Activated naive CD4-positive, alpha-beta T cell treated with anti-CD3 and anti-CD28 coated beads for 36 hours (primary cell): ENCODE measurements at places on chromosomes 12 and 14.

GRCh38 chr14:96938946-96939345 is 141.8 kb downstream of the VRK1 start:
- no peak for DNase-seq

DNA sequence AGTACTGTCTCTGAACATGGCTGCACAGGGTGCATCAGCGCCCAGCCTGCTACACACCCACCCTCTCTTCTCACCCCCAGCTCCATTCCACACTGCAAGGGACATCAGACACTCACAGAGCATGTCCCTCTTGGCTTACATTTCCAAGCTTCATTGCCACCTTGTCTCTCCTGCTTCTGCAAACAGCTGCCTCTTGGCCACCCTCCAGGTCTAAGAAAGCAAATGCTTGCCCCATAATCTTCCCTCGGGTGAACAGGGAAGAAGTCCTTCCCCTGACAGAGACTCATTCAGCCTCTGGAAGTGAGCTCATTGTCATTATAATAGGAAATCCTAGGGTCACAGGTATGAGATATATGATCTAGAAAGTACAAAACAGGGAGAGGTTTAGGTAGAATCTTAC is 505.2 kb downstream of the RMST start:
- DNase-seq, result no peak

DNA sequence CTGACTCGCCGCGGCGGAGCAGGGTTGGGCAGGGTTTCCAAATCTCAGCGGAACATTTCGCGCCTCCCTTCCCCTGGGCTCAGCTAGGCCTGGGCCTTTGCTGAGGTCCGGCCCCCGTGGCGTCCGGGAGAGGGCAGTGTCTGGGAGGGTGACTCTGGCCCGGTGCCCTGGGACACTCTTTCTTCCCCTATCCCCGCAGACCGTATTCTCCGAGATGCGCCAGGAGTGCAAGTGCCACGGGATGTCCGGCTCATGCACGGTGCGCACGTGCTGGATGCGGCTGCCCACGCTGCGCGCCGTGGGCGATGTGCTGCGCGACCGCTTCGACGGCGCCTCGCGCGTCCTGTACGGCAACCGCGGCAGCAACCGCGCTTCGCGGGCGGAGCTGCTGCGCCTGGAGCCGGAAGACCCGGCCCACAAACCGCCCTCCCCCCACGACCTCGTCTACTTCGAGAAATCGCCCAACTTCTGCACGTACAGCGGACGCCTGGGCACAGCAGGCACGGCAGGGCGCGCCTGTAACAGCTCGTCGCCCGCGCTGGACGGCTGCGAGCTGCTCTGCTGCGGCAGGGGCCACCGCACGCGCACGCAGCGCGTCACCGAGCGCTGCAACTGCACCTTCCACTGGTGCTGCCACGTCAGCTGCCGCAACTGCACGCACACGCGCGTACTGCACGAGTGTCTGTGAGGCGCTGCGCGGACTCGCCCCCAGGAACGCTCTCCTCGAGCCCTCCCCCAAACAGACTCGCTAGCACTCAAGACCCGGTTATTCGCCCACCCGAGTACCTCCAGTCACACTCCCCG is 3.0 kb downstream of the WNT1 start:
- DNase-seq, result peak; percentile 45

GRCh38 chr14:51357250-51357649 is 117.2 kb downstream of the TMX1 start:
- no peak for DNase-seq

DNA sequence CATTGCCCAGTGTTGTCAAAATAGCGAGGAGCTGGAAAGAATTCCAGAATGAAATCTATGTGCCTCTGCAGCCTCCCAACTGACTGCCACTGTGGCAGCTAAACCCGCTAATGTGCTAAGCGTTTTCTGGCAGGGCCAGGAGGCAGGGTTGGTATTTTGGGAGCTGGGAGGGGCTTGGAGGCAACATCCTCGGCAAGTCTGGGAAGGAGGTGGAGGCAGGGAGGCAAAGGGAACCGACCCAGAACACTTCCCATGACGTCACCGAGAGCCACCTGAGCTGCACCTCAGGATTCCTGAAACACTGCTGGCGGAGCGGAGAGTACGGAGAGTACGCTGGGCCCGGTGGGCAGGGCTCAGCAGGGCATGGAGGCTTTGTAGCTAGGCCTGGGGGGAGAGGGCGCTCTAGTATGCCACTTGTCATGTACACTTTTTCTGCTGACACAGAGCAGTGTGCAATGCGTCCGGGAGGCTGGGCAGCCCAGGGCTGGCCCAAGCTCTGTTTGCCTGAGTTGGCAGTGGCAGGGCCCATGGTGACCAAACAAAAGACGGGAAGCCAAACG is 81.5 kb downstream of the DPF3 start:
- DNase-seq, result no peak
